Lower leg skin (tissue), 4 donors: ENCODE measurements at places on chromosomes 7 and 10.

DNA sequence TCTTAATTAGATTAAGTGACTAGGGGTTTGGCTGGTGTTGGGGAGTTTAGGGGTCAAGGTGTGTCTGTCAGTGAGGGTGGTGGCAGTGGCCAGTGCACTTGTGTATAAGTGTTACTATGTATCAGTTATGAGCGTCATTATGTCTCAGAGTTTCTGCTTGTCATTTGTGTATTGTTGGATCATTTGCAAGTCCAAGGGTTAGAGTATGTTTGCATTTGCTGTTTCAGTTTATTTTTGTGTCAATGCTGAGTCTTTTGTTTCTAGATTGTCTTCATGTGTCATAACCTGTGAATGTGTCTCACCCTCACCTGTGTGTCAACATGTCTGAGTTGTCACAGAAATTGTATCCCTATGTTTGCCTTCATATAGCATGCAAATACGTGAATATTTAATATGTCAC is 97.5 kb upstream of the PAX2 start:
- DNase-seq: no peak

DNA sequence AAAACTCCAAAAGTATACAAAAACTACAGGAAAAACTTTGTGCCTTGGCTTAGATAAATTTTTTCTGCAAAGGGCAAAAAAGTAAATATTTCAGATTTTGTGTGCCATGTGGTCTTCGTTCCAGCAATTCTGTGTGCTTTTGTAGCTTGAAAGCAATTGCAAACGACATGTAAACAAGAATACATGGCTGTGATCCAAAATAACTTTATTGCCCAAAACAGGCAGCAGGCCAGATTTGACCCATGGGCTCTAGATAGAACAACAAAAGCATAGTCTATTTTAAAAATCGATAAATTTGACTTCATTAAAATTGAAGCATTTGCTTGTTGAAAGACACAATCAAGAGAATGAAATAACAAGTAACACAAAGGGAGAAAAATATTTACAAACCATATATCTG is 336.6 kb downstream of the HPSE2 start:
- DNase-seq: no peak

- DNase-seq: no peak
These were observed at the start of gene ENTPD1 for GRCh38 chr10:95756041-95756761. TSS of gene ENTPD1 (plus strand) at chr10:95756163. CDS start at chr10:95756240, 77 bp downstream.

DNA sequence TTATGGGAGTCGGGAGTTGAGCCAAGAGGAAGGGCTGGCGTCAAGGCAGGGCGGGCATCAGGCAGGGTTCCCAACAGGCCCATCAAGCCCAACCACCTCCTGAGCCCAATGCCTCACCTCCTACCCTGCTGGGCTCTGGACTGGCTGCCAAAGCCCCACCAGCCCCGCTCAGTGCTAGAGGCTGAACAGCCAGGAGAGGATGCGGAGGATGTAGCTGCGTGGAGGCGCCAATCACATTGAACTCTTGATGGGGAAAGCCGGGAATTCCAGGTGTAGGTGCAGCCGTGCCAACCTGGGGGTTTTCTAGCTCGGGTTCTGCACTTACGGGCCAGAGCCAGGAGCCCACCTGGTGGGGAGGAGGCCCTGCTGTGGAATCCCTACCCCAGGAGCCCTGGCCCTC is 12.9 kb downstream of the ATP5MF start:
- no peak for DNase-seq
